ENCODE measurements at places on chromosomes 3 and 15.

- no peak for DNase-seq
These were observed 410.3 kb upstream of the TBL1XR1 start for GRCh38 chr3:177607589-177607988.

- DNase-seq, result no peak
These were observed 200.9 kb upstream of the EIF1B start for GRCh38 chr3:40108643-40109042.

GRCh38 chr3:183991403-183991802 lies 26.3 kb downstream of the ABCC5 start:
- no peak for DNase-seq

DNA sequence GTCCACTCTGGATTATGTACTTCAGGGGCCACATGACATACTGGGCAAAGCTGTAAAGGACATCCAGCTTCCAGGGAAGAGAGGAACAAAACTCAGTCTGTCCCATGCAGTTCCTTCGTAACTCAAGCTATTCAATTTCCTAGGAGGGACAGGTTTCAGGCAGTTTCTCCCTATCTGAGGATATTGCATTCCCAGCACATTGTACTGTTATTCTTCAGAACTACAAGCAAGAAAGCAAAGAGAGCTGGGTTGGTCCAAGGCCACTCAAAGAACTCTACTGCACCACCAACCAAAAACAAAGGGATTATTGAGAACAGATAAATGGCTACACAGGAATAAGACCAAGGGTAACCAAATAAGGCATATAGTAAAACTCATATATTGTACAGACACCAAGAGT lies 117.6 kb upstream of the ARL6 start:
- DNase-seq, result no peak

DNA sequence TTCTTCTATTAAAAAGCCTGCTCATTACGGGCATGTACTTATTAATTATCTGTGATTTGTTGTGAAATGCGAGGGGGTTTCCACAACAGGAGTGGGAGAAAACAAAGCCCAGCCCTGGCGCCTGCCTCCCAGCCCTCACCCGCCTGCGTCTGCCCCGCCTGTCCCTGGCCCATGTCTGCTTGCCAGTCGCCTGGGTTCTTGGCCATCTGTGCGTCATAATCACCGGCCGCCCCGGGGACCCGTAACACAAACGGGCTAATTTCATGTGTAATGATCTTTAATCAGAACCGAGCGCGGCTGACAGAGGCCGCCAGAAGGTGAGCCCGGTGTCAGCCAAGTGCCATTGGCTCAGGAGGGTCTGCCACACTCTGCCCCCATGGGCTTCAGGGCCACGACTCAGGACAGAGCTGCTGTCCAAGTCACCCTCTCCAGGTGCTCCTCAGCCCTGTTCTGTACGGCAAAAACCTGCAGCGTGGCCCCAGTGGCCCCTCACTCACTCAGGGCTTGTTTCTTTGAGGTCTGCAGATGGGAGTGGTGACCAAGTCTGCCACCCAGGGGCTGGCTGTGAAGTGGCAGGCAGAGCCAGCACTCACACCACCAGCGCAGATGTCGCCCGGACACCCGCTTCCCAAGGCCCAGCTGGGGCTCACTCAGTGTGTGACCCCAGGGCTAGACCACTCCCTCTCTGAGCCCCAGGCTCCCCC lies 28.8 kb upstream of the TMEM115 start:
- no peak for DNase-seq

- no peak for DNase-seq
These were observed 291.0 kb upstream of the SATB1 start for GRCh38 chr3:18716101-18716500.

DNA sequence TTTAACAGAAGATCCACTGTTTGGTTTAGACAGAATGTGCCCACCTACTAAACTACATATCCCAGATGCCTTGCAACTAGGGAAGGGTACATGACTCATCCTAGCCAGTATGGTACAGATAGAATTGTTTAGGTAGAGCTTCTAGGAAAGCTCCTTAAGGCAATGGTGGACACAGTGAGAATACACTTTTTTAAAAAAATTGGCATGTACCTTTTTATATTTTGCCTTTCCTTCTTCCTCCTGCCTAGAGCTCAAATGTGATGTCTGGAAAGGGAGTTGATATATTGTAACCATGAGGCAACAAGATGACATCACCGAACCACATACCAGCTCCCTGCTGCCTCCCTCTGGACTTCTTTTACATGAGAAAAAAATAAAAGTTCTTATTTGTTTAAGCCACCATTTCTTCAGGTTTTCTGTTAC lies 14.4 kb upstream of the C3orf80 start:
- peak; percentile 29 for DNase-seq

DNA sequence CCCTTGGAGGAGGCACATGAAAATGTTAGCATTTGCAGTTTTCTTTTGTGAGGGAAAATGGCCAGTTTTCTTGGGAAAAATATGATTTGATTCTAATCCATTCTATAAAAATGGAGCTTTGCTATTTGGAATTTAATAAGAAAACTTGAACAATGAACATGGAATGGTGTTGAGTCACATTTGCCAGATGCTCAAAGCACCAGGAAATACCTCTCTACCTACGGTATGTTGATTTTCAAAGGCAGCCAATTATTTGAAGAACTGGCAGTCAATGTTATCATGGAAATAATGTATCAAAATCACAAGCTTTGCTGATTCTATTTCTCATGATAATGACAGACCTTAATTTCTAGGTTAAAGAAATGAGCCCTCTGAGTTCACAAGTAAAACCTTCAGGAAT lies 14.9 kb downstream of the NME9 start:
- DNase-seq, result no peak

- DNase-seq, result no peak
These were observed 38.9 kb upstream of the DCLK3 start for GRCh38 chr3:36803091-36803791.

DNA sequence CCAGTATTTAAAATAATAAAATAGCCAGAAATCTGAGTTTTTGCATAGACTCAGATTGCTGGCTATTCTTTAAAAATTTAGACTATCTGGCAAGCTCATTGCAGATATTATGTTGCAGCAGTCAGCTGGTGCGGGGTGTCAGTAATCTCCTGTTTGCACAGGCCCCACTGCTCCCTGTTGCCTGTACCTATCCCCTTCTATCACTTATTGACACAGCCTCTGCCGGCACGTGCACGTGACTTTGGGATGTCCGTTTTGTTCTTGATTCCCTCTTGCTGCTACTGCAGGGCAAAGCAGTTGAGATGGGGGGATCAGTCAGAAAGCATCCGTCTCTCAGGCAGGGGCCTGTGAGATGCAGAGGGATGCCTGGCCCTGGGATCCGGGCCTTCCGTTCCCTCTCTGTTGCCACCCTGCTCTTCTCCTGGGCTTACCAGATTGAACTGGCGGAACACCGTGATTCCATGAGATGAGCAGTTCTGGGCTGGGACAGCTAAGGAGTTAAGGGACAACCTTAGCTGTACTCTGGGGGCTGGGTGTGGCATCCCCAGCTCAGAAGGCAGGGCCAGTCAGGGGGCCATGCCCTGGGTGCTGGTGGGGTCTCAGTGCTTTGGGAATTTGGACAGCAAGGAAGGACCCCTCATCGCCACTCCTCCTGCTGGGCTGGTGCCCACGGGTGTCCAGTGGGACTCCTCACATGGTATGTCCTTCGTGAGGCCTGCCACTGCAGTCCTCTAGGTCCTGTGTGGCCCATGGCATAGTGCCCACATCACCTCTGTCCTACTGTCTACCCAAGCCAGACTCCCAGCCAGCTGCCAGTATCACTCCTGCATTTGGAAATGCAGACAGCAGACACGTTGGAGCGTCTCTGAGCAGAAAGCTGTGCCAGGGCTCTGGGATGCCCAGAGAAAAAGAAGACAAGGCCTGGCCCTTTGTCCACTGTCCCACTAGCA lies 11.8 kb downstream of the MRAS start:
- DNase-seq, result no peak

DNA sequence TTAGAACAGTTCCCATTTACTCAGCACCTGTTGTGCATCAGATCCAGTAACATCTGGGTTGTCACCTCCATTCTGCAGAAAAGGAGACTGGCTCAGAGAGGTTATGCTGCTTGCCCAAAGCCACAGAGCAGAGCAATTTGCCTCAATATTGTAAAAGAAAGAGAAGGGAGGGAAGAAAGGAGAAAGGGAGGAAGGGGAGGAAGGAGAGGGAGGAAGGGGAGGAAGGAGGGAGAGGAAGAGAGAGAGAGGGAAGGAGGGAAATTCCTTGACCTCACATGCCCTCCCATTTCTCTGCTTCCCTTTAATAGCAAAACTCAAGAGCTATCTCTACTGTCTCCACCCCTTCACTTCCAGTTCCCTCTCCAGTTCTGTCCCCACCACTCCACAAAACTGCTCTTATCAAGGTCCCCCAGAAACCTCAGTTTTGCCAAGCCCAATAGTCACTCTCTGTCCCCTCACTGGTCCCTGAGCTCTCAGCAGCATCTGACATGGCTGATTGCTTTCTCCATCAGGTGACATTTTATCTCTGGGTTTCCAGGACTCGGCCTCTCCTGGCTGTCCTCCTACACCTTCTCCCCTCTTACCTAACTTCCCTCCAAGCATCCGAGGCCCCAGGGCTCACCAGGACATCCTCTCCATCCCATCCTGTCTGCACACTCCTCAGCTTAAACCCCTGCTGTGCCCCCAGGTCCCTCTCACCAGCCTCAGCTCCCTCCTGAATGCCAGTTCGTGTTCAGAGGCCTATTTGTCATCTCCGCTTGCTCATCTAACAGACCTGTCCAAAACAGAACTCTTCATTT lies 104.7 kb upstream of the LINGO1 start:
- no peak for DNase-seq

DNA sequence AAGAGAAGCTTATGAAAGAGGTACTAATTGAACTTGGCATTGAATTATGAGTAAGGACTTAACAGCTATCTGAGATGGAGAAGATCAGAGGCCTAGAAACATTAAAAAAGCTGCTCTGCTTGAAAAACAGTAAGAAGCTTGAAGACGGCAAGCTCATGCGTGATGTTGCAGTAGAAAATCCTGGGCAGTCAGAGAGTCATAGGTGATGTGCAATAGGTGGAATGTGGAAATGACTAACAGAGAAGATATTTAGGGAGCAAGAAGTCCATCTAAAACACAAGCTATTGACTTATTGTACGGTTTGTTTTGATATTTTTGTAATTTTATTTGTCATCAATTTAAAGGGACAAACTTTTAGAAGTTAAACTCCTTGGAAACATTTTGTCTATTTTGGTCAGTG lies 1101.4 kb downstream of the ROBO2 start:
- no peak for DNase-seq

DNA sequence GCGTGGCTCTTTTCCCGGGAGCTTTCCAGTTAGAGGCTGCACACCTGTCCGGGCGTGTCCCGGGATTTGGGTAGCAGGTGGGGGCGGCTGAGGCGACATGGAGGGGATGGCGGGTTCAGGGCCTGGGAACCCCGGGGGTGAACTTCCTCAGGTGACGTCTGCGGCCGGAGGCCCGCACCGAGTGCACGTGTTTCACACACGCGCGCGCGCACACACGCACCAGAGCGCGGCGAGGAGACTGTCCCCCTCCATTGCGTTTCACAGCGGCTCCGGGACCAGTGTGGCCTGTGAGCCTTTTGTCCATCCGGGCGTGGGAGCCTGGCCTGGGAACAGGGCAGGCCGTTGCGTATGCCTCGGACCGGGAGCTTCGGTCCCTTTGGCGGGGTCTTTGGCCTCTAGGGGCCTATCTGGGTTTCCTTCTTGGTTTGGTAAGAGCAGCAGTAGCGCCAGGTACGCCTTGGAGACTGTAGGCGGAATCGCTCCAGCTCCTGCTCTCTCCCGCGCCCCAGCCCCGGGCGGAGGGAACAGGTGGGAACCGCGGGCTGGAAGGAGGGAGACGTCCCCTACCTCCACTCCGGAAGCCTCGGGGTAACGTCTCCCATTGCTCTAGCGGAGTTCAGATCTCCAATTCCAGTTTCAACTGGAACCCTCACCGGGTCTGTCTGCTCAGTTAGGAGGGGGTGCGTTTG lies 220.0 kb downstream of the MEIS2 start:
- no peak for DNase-seq

DNA sequence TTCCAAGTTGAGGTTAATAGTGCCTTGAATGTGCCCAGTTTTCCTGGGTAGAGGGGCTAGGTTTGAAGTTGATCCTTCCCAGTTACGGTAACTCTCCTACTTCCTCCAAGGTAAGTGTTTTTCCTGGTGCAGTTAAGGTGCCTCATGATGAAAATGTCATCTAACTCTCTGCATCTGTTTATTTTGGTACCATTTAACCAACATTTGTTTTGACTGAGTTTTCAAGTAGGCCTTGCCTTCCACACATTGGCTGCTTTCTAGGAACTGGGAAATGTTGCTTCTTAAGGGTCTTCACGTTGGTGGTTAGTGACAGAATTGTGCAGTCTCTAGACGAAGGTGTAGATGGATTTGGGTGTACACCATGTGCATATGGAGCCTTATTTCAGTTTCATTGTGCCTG lies 31.3 kb downstream of the USP3 start:
- DNase-seq, result no peak

DNA sequence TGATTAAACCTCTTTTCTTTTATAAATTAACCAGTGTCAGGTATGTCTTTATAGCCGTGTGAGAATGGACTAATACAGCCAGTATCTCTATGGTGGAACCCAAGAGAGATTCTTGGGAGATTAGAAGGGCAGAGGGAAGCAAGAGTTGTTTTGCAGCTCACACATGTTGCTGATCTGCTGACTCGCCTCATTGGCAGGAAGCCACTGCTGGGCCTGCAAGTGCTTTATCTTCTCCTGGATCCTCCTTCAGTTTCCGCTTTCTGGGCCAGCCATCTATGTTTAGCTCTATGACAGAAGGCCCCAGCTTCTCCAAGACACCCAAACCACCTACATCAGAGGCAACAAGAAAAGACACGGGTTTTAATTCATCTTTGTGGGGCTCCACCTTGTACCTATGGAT lies 23.4 kb upstream of the GALNT15 start:
- peak; percentile 34 for DNase-seq

- no peak for DNase-seq
These were observed 16.2 kb downstream of the LSM3 start for GRCh38 chr3:14194865-14195264.

DNA sequence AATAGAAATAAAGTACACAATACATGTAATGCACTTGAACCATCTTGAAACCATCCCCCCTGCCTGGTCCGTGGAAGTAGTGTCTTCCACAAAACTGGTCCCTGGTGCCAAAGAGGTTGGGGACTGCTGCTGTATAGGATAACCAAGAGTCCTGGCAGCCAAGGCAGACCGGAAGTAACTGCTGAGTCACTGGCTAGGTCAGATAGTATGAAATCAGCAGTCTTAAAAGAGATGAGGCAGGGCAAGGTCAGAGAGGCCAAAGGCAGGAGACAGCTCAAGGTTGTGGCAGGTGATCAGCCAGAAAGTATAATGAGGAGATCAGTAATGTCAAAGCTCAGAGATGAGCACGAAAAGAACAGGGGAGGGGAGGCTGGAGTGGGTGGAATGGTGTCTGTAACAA lies 60.2 kb downstream of the MAP3K13 start:
- peak; percentile 91 for DNase-seq

DNA sequence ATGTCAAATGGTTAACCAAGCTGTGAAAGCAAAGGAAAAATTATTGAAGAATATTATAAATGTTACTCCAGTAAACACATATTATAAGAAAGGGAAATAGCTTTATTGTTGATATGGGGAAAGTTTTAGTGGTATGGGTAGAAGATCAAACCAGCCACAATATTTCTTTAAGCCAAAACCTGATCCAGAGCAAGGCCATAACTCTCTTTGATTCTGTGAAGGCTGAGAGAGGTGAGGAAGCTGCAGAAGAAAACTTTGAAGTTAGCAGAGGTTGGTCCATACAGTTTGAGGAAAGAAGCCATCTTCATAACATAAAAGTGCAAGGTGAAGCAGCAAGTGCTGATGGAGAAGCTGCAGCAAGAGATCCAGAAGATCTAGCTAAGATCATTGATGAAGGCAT lies 54.8 kb downstream of the LYZL4 start:
- no peak for DNase-seq
